ENCODE measurements at places on chromosomes 7 and 10.

GRCh38 chr10:45509491-45509890 lies 135.5 kb downstream of the ALOX5 start:
- DNase-seq, result no peak

- DNase-seq, result no peak
Measured at GRCh38 chr10:120394446-120394845, 62.6 kb upstream of the PLPP4 start.

DNA sequence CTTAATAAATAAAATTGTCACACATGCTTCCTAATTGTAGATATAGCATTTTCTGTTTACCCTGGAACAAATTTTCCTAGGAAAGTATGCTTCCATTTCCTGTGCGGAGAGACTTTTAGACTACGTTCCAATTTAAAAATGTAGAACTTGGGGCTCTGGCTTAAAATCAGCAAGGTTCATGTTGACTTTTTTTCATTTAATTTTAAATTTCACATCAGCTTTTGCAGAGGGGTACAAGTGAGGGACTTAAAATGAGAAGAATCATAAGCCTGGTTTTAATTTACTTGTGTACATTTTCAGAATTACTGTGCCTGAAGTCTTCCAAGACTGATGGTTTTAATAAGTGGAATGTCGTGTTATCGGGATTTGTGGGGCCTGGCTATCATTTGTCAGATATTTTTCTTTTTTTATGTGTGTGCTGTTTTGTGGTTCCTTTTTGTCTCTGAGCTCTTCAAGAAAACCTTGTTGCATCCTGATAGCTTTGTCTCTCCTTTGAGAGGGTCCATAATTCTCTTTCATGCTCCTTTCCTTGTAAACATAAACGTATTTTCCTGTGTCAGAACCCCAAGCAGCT lies 8.8 kb upstream of the ATRNL1 start:
- DNase-seq, result no peak

DNA sequence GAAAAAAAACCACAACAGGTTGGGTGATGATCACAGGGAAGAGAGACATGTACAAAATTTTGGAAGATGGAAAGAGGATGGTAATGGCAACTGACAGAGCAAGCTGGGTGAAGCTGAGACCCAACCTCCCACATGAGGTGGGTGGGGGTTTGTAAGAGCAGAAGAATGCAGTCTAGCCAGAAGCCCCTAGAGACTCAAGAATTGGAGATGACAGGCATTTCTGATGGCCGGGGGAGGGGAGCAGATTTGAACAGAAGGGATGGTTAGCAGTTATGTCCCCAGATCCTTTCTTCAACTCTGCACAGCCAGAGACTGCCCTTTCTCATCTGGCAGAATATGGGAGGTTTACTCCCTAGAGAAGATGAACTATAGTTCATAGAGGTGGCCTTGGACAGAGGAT lies 208.0 kb downstream of the GALNT17 start:
- DNase-seq, result no peak

- DNase-seq, result peak; percentile 59
Measured at GRCh38 chr7:101814081-101814990, 3.1 kb upstream of the CUX1 start.

- no peak for DNase-seq
Measured at GRCh38 chr7:44217852-44218402, 17.1 kb downstream of the YKT6 start.

DNA sequence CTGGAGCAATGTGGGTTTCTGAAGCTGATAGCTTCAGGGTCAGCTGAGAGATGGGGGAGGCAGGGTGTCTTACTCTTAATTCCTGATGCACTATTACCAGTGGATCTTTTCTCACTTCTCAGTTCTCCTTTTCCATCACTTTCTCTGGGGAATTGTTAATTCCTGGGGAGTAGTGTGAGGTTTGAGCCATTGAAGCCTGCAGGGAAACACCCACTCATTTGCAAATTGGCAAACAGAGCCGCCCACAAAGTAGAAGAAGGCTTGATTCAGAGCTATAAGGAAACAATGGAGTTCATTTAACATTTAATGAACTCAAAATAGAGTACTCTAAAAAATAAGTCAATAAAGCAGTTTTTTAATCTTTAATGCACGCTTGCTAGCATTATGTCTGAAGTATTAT lies 4.3 kb upstream of the TECTB start:
- DNase-seq, result no peak
